ENCODE measurements at places on chromosomes 11 and 22.

DNA sequence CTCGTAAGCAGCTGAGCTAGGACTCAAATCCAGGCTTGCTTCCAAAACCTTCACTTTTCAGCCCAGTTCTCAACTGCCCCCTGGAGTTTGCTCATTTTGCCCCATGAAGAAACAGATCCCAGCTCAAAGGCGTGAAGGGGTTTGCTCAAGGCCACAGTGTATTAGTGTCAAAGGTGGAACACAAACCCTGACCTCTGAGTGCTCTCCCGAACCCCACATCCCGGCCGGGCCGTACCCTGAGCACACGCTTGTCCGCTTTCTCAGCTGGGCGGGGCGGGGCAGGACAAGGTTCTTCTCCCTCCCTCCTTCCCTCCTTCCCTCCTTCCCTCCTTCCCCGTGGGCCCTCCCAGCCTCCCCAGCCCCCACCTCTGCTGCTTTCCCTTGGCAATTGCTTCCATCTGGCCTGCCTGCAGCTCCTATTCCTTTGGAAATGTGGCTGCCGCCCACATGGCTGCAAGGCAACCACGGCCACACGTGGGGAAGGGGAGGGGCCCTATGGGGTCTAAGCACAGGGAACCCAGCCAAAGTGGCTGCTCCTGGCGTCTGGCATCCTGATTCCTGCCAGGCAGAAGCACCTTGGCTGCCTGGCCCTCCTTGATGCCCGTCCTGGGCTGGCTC, 4.1 kb downstream of the ST3GAL4 start:
- DNase-seq = no peak

DNA sequence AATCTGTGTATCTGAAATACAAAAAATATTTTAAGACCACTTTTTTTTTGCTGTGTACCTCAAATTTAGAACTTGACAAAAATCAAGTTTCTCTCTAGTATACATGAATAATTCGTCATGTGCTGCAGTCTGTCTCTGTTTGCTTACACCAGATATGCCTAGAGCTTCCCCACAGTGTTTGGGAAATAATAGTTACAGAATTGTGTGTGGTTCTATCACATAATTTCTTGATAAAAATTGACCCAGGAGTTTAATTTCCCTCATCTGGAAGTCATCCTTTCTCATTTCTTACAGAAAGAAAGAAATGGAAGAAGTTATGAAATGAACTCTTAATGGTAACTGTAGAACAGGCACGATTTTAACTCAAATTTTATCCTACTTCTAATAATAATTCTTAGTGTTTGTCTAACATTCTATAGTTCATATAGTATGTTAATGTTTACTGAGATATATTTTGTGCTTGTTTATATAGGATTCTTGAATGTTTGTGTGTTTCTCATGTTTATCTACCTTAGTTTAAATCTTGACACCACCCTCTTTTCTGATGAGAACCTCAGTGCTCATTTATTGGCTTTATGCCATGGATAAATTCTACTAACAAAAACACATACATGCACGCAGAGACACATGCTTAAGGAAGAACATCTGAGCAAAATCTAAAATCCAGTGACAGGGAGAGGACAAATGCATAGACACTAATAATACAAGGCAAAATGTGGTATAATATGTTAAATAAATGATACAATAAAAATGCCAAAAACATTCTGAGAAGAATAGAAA, 61.4 kb upstream of the CTSC start:
- DNase-seq = no peak

DNA sequence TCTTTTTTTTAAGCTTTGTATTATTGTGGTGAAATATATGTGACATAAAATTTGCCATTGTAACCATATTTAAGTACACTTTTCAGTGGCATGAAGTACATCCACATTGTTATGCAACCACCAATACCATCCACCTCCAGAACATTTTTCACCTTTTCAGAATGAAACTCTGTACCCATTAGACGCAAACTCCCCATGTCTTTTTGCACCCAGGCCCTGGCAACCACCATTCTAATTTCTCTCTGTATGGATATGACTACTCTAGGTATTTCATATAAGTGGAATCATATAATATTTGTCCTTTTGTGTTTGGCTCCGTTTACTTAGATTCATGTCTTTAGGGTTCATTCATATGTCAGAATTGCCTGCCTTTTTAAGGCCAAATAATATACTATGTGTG, 182.8 kb upstream of the TBCEL start:
- DNase-seq = no peak

DNA sequence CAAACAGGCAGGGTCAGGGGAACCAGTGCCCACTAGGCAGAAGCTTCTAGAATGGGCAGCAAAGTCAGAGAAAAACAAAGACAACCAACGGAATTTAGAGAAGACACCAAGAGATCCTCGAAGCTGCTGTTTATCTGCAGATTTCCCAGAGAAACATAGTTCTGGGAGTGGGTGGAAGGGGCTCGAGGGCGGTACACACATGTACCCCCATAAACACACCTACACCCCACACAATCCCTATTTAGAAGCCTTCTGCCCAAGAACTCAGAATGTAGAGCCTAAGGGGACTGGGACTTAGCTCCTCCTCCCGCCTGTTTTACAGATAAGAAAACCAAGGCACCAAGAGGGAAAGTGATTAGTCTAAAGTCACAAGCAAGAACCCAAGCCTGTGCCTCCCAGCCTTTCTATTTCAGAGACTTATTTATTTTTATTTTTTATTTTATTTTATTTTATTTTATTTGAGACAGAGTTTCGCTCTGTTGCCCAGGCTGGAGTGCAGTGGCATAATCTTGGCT, 6.4 kb downstream of the NPTXR start:
- no peak for DNase-seq

DNA sequence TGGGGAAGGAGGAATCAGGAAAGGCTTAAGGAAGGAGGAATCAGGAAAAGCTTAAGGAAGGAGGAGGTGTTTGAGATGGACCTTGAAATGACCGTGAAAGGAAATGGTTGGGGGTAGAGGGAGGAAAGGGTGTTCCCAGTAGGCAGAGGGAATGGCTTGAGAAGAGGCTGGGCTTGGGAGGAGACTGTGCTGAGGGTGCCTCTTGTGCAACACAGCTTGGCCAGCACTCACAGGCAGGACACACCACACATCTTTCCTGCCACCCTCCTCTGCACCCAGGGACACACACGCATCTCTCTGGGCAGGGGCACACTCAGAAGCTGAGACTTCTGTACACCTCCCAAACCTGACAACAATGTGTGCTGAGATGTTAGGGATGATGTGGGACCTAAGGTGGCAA, 151.4 kb downstream of the FBXO7 start:
- no peak for DNase-seq

DNA sequence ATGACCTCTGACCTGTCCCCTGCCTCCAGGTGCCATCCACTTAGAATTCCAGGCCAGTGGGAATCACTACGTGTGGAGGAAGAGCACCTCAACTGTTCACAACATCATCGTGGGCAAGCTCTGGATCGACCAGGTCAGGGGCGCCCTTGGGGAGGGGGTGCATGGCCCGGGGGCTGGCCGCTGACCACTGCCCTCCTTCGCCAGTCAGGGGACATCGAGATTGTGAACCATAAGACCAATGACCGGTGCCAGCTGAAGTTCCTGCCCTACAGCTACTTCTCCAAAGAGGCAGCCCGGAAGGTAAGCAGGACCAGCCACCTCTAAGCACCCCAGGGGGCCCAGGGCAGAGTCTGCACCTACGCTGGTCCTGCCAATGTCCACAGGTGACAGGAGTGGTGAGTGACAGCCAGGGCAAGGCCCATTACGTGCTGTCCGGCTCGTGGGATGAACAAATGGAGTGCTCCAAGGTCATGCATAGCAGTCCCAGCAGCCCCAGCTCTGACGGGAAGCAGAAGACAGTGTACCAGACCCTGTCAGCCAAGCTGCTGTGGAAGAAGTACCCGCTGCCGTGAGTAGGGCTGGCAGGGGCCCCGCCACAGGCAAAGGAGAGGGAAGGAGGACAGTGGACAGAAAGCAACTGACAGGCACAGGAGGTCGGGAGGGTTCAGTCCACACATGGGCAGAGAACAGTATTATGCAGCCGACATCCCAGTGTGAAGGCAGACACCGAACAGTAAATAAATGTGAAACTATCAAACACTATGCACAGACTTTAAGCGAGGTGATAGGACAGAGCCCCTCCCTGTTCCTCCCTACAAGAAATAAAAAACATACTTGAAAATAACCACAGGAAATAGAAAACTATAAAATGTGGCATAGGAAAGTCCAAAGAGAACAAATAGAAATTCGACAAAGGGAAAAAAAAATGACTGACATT, 74.9 kb downstream of the MORC2 start:
- DNase-seq = no peak

DNA sequence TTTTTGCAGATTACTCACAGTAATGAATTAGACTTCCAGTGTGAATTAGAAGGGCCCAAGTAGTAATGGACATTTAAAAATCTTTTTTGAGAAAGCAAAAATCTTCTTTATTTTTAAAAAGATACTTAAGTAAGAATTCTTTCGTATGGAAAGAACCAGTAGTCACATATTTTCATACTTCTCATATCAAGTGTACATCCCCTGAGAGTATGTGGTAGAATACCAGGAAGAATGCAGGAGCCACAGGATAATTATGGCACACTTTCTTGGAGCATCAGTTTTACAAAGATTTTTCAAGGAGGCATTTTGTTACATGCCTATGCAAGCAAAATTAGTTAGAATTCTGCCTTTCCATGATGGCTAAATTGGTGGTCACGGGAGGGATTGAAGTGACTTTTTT, 28.1 kb downstream of the POLD3 start:
- DNase-seq = no peak

DNA sequence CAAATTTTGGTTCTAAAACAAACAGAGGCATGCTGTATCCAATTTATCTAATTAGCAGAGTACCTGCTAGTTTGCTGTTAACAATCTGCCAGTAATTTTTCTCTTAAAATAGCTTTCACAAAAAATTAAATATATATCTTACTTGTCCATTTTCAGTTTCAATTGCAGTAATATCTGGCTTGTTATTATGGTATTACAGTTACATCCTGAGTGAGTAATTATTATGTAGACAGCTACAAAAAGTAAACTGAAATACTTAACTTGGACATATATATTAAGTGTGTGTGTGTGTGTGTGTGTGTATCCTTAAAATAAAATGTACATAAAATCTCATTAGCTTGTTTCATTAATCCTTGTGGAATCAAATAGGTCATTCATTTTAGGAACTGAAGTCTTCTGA, 148.7 kb downstream of the LUZP2 start:
- DNase-seq = no peak

- DNase-seq = no peak
These were observed 1.0 kb downstream of the FJX1 start for GRCh38 chr11:35619116-35619854.

GRCh38 chr11:15371533-15371932, 256.8 kb downstream of the INSC start:
- DNase-seq = no peak

DNA sequence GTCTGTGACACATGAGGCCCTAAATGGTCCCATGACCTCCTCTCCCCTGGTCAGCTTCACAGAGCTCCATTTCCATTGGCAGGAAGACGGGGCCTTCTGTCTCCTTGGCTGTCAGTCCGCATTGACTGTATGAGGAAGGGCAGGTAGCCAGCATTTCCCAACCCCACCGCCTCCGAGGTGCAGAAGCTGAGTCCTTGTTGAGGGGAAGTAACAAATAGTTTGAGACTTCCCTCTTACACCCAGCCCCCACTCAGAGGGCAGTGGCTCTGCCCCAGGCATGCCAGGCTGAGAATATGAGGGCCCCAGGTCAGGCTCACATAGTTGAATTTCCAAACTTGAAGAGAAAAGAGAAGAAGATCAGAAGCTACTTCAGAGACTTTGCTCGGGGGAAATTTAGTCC, 611.1 kb downstream of the BRD1 start:
- no peak for DNase-seq

- DNase-seq = no peak
These were observed 11.4 kb downstream of the EMID1 start for GRCh38 chr22:29216873-29217666.

DNA sequence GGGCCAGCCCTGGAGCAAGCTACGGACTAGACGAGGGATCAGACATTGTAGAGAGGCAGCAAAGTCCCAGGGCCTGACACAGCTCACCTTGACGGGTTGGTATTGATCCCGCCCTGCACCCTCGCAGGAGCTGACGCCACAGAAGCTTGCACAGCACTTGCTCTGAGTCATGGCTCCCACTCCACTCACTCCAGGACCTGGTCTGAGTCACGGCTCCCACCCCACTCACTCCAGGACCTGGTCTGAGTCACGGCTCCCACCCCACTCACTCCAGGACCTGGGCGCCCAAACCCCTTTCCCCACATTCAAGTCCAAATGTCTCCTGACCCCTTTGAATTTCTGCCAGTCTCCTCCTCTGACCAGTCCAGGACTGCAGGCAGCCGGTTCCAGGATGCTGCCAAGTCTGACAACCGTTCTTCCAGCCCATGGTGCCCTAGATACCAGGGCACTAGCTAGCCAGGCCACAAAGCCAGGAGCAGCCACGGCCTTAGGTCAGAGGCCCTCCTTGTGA, 6.0 kb upstream of the PNPLA5 start:
- no peak for DNase-seq
